ENCODE measurements at places on chromosomes 1 and 21.

DNA sequence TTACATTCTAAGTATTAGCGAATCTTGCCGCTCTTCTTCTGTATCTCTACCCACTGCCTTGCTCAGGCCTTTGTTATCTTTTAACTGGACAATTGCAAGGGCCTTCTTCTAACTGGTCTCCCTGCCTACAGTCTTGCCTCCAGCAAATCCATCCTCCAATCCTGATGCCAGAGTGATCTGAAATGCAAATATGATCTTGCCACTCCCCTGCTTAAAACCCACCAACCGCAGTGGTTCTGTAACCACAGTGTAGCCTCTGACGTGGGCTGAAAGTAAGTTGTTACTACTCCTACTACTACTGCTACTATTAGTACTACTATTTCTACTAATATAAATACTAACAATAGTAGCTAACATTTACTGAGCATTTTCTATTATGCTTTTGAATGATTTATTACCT, 12.4 kb downstream of the MOV10 start:
- no peak for DNase-seq

DNA sequence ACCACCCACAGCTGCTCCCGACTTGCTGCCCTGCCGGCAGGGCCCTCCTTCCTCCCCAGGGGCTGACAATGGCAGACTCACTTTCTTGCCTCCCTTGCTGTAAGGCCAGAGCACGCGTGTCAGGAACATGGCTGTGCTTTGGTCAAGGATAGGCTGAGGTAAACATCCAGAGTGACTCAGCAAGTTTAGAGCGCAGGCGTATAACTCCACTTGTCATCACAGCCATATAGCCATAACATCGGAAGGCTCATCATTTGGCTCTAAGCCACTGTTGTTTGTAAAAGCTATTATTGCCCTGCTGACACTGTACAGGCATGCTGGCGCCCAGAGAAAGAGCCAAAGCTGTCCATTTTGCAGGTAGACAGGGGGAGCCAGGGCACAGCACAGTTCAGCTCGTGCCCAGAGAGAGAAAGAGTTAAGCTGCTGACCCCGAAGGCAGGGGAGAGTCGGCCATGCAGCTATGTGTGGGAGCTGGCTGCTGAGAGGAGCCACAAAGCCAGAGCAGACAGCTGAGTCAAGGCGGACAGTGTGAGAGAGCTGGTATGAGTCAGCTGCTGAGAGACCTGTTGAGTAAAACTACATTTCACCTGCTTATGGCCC, 60.6 kb downstream of the GNG4 start:
- DNase-seq, result no peak

DNA sequence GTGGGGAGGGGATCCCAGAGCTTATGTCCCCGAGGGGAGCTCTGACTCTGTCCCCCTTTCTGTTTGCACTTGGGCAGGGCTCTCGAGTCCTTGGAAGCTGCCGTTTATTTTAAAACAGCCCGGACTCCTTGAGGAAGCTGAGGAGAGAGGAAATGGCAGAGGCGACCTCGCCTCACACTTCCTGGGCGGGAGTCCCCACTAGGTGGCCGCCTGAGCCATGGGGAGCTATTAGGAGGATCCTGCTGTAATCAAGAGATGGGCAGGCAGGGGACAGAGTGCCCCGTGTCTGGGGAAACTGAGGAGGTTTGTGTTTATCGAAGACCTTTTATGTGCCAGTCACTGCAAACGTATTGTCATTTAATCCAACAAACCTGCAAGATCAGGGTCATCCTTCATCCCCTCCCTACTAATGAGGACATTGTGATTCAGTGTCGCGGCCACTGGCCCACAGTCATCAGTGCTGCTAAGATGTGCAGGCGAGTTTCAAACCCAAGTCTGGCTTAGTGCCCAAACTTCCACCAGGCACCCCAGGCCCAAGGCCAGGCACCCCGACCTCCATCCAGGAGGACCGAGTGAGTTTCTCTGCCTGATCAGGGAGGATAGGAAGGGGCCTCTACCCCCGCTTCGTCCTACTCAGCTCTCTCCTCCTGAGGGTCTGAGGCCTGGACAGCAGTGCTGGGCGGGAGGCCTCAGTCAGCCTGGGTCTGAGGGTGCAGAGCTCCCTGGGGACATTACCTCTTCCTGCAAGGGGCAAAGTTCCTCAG, 316.9 kb upstream of the VAMP3 start:
- DNase-seq, result no peak

DNA sequence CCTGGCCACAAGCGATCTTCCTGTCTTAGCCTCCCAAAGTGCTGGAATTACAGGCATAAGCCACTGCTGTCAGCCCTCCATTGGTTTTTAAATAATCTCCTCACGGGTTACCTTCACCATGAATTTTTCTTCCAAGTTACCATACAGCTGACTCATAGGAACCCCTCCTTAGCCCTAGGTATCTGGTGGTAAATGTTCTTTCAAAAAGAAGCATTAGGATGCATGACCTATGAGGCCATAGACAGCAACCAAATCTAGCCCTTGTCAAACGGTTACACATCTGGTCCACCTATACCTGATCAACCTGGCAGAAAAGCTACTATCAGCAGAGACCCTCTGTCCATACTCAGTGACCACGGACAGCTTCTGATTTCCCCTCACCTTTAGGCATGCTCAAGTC, 12.7 kb upstream of the DEGS1 start:
- DNase-seq, result no peak

DNA sequence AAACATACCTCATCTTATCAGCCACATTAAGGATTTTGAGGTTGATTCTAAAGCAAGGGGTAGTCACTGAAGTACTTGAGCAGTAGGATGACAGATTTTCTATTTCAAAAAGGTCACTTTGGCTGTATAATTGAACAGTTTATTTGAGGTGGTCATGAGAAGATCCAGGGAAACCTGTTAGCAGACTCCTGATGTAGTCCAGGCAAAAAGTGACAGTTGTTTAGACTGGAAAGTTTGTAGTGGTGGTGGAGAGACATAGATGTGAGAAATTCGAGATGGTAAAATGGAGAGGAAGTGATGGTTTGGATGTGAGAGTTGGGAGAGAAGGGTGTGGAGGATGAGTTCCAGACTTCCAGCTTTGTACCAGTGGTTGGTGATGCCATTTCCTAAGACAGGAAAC, 7.5 kb downstream of the FAM163A start:
- DNase-seq, result no peak

DNA sequence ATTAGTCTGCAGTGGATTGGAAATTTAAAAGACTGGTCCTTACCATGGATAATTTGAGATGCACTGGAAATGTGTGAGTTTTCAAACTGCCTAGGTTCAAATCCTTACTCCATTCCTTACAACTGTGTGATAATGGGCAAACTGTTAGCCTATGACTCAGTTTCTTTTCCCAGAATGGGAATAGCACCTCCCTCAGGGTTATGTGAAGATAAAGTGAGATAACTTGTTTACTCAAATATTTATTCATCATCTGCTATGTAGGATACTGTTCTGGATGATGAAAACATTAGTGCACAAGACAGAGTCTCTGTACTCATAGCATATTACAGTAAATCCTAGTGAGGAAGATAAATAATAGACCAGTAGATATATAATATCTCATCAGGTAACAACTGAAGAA, 28.6 kb downstream of the LRIG2 start:
- DNase-seq, result no peak
